Stimulated activated naive CD8-positive, alpha-beta T cell treated with anti-CD3 and anti-CD28 coated beads, Interleukin-15, Interleukin-2, amounts not matched to agents 100 U/mL and 50 U/mL, for 24 hours (primary cell): ENCODE measurements at places on chromosomes 7 and 10.

DNA sequence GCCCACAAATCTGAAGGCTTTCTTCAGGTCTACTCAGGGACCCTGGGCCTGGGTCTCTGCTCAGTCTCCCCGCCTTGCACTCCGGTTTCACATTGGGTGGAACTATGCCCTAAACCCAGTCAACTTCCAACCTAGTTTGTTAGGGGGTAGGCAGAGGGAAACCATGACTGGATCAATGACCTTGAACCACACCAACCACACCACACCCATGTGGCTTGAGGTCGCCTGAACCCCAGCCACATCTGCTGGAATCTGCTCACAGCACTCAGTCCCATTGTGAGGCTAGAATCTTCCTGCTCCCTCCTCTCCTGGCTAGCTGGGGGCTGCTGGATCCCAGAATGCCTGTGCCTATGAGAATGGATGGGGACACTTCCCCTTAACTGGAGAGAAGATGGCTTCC, 17.9 kb downstream of the RFC2 start:
- DNase-seq, result no peak

DNA sequence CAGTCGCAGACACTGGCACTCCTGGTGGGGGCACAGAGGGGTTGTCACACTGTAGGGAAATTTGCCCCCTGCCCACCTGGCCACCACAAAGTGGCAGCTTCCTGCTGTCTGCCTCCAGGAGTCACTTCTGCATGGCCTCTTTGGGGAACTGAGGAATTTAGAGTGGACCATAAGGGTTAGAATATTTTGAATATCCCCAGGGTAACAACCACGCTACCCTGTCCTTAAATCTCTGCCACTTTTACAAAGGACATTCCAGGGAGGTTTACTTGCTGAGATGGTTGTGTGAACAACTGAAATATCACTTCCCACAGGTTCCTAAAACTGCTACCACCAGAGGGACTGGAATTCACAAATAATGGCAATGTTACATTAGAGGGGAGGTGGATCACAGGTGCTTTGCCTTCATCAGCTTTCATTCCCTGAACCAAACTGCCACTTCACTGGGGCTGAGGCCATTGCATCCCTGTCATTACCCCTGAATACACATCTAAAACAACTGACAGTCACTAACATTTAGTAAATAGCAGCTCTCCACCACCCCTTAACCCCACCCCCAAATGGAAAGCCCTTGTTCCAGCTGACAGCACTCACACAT, 88.1 kb upstream of the IFRD1 start:
- DNase-seq, result no peak

DNA sequence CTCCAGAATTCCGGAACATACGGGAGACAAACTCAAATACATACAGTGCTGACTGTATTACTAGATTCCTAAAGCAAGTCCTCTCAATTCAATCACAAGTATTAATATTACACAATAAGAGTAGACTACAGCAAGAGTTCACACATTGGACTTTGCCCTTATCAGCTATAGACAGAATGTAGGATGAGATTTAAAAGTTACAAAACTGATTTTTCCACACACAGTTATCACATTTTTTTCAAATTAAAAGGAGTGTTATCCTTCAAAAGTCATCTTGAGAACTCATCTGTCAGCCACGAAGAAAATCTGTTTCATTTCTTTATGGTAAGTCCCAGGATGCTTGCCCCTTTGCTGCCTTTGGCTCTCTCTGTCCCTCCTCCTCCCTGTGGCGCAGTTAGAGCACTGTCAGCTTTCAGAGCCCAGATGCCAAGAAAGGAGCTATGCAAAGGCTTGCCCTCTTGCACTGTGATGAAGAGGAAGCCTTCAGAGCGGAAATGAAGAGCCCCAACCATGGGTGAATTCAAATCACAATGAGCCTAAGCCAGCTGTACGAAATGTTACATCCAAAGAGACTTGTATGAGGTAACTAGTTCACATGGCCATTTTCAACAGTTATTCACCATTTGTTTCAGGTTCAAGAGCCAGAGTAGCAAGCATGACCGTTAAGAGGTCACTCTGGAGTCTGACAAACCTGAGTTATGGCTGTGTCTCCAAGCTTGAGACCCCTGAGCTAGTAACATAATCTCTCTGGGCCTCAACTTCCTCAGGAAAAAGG, 10.7 kb downstream of the NCOA4 start:
- DNase-seq, result no peak

DNA sequence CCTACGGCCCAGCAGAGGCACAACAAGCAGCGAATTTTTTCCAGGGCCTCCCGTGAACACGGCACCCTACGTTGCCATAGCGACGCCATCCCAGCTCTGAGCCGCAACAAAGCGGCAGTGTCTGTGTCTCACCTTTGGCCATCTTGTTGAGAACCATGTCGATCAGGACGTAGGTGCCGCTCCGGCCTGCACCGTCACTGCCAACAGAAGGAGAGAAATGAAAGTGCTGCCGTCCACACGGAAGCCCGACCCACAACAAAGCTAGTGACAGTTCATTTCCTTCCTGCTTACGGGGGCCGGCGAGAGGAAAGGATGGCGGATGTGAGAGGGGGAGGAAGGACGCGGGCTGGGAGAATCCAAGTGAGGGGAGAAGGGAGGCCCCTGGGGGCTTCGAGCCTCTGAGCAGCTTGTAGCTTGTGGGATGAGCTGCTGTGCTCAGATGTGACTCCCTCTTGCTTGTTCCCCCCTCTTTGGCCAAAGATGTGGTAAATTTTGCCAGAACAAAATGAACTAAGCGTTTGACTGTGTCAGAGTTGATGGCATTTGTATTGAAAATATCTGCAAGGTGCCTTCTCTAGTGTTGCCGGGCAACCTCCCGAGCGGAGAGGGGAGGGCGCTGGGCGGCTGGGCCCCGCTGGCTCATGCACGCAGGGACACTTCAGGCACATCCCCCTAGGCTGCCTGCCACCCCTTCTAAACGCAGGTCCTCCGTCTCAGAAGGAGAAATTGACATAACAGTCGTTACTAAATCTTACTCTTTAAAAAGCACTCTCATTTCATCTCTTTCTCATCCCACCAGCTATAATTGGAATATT, 232.2 kb downstream of the DNAJB6 start:
- peak; percentile 61 for DNase-seq

- no peak for DNase-seq
Measured at GRCh38 chr10:107666214-107666613, 501.7 kb upstream of the SORCS1 start.

DNA sequence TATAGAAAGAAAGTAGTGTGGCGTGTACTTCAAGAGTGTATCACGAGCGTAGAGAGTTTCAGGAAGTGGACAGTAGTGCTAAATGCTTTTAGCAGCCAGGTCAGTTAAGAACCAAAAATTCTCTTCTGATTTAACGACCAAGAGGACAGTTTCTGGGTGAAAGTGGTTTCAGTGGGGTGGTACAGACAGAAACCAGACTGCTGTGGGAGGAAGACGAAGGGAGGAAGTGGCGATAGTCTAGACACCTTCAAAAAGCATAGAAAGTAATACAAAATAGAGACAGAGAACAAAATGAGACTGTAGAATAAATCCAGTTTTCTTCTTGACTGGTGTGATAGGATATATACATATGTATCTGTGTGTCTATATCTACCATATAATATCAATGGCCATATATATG, 93.5 kb downstream of the MBL2 start:
- DNase-seq, result no peak

DNA sequence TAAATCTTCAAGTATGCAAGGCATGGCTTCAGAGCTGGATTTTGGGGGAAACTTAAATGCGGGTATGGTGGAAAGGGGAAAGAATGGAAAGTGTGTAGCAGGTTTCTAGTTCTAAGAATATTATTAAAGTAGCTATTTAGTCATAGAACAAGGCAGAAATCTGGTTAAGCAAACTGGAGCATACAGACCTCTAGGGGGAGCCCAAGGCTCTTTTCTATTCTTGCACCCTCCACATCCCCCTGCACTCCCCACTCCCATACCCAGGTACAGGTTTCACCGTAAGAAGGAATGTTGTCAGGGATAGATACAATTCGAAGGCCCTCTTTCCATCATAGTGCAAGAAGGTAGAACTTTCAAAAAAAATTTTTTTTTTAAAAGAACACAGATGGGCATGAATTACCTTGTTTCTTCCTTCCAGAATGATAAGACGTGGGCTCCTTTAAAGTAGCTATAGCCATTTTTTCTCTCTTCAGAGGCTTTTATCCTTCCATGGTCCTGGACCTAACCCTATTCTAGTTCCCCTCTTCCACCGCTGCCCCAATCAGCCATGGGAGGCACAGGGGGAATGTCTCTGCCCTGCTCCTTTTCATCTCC, 41.5 kb upstream of the SMIM30 start:
- DNase-seq, result no peak

- no peak for DNase-seq
Measured at GRCh38 chr7:2717293-2718261, 29.6 kb downstream of the AMZ1 start.

- DNase-seq, result no peak
Measured at GRCh38 chr10:116973371-116973905, 31.5 kb downstream of the SHTN1 start.

GRCh38 chr7:127904670-127904985, 126.6 kb downstream of the LRRC4 start:
- DNase-seq, result no peak

- DNase-seq, result no peak
Measured at GRCh38 chr10:71429929-71430328, 33.2 kb downstream of the CDH23 start.

GRCh38 chr7:36372156-36372555, 17.5 kb upstream of the ANLN start:
- DNase-seq, result no peak

DNA sequence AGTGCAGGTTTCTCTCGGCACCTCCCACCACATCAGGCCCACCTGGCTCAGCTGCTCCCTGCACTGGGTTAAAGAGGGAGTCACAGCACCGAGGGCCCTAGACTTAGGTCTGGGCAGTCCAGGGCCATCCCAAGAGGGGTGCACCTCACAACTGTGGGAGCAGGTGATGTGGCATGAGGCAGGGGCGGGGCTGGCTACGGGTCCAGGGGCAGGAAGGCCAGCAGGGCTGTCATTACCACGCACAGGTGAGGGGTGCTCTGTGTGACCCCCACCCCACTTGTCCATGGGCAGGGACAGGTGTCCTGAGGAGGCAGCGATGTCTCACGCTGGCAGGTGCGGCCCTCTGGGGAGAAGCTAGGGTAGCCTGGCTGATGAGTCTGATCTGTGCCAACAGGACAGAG, 40.5 kb upstream of the DPYSL4 start:
- no peak for DNase-seq

DNA sequence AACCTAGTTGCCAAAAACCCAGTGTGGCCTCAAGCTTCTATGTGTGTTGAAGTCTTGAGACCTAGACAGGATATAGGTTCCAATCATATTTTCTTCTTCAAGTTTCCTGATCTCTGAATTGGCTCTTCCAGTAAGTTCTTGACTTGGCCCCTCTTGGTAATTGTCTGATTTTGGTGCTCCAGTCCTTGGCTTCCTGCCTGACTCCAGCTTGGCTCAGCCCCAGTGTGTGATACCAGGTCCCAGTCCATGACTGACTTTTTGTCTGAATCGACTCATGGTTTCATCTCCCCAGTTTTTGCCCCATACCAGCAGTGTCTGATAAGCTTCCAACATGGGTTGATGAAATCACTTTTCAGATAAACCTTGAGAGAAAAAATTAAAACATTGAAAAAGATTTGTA, 72.3 kb downstream of the FAS start:
- DNase-seq, result no peak

DNA sequence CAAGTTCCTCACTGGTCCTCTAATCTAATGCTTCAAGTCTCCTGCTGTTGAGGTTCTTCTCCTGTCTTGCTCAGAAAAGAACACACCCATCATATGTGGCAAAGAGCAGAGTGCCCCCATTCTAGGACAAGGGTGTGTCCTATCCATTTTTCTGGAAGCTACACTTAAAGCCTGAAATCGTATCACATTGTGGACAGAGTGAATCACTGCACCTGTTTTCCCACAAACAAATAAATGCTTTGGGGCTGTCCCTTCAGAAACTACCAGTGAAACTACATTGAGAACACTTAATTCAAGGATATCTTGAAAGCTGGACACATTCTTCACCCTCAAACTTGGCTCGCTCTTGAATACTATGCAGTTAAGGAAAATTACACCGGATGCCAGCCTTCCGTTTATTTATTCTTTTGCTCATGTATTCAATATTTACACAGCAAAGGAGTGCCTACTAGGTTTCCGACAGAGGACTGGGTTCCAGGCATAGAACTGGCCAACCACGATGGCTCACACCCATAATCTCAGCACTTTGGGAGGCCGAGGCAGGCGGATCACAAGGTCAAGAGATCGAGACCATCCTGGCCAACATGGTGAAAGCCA, 473.0 kb downstream of the GALNT17 start:
- DNase-seq, result no peak

DNA sequence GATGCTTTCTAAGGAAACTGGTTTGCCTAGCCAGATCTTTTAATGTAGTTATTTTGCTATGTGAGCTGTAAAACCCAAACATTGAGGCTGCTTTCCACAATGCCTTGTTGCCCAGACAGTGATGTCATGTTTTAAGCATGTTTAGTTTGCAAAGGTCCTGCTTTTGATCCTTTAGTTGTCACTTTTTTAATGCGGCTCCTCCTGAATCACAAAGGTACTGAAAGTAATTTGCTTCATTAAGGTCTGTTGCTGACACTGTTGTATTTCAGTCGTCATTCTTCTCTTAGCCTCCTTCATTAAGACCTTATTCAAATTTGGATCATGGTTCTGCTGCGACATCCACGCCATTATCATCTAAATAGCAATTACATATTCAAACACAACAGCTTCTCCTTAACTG, 10.6 kb downstream of the RPA3 start:
- no peak for DNase-seq

GRCh38 chr10:50416881-50417280, 165.6 kb upstream of the ASAH2 start:
- DNase-seq, result no peak

- DNase-seq, result no peak
Measured at GRCh38 chr10:35739998-35740397, 97.9 kb upstream of the FZD8 start.

GRCh38 chr7:66549466-66549865, 79.2 kb upstream of the KCTD7 start:
- DNase-seq, result no peak

- no peak for DNase-seq
Measured at GRCh38 chr10:116316503-116316902, 7.7 kb upstream of the CCDC172 start.

GRCh38 chr10:73584737-73585136, 6.4 kb downstream of the USP54 start:
- no peak for DNase-seq
